ENCODE measurements at places on chromosomes 2 and 18.

- no peaks in the 10 kb centered on the region for H3K36me3 ChIP-seq
- H3K27ac ChIP-seq = no peak overlapping the region
- no peak overlapping the region for H3K4me3 ChIP-seq
- H3K4me1 ChIP-seq = no peaks in the 10 kb centered on the region
Measured at GRCh38 chr2:104582471-104582870, 271.4 kb upstream of the POU3F3 start.

DNA sequence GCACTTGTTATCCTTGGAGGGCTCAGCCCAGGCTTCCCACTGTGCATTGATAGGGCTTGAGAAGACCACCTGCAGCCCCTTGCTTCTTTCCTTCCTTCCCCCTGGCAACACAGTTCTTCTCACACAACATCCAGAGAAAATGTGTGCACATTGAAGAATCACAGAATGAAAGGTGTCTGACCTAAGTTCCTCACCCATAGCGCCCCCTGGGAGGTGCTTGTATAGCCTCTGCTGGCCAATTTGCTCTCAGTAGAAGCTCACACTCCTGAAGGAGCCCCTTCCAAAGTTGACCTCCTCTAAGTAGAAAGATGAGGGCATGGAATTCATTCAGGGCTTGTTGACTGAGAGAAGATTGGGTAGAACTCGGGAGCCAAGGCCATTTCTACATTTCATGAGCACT, 758.4 kb upstream of the KLHL29 start:
- H3K4me1 ChIP-seq = no peaks in the 10 kb centered on the region
- H3K27ac ChIP-seq = no peak overlapping the region
- H3K27me3 ChIP-seq = no peaks in the 10 kb centered on the region
- H3K4me3 ChIP-seq = no peak overlapping the region

GRCh38 chr2:53455094-53455493, 312.5 kb upstream of the CHAC2 start:
- H3K4me1 ChIP-seq = no peaks in the 10 kb centered on the region
- no peaks in the 10 kb centered on the region for H3K36me3 ChIP-seq
- no peak overlapping the region for H3K27ac ChIP-seq
- no peak overlapping the region for H3K4me3 ChIP-seq
- DNase-seq = no peak

DNA sequence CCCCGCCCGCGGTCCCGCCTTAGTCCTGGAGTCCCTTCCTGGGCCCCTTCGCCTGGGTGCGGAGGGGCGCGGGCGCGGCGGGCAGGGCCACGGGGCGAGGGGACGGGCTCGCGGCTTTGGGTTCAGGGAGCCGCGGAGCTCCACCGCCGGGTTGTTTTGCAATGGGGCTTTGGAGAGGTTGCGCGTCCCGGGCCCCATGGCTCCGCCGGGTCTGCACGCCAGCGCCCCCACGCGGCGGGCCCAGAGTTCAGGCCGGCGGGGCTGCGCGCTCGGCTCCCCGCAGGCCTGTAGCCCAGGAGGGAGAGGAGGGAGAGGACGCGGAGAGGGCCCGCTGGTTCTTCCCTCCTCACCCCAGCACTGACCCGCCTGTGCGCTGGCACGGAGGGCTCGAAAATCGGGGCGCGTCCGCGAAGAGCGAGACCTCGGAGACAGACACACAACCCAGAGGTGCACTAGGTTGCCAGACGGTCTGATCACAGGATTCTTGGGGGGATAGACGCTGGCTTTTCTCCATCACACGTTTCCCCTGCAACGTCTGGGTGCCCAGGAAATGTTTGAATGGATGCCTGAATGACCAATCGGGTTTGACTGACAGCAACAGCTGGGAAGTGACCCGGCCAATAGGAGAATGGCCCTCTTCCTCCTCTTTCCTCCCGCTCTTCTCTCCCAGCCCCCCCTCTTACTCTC, 4.9 kb upstream of the SIX2 start:
- H3K4me3 ChIP-seq = no peak overlapping the region
- no peaks in the 10 kb centered on the region for H3K36me3 ChIP-seq
- no peak overlapping the region for H3K27ac ChIP-seq
- peak; percentile 4 for DNase-seq
- peaks cover 24% of the 10 kb centered on the region for H3K27me3 ChIP-seq

- no peak overlapping the region for H3K4me3 ChIP-seq
- no peaks in the 10 kb centered on the region for H3K27me3 ChIP-seq
- H3K4me1 ChIP-seq = no peaks in the 10 kb centered on the region
- H3K36me3 ChIP-seq = no peaks in the 10 kb centered on the region
Measured at GRCh38 chr2:235092433-235093223, 140.8 kb downstream of the SH3BP4 start.

DNA sequence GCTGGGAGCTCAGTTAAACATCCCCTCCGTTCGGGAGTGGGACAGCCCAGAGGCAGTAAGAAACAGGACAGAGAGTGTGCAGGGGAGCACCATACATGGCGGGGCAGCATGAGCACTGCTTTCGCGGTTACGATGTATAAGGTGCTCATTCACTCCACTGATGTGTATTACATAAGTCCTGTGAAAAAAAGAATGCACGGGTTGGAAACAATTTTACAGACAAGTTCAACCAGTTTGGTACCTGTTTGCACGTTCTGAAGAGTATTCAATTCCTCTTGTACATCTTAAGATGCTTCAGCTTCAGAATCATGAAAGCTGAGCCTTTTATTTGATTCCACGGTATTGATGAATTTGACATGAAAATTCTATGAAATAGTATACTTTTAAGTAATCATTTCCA, 97.8 kb upstream of the NETO1 start:
- no peak overlapping the region for H3K27ac ChIP-seq
- H3K4me1 ChIP-seq = no peaks in the 10 kb centered on the region
- DNase-seq = no peak
- no peaks in the 10 kb centered on the region for H3K27me3 ChIP-seq
- no peaks in the 10 kb centered on the region for H3K36me3 ChIP-seq
- no peak overlapping the region for H3K4me3 ChIP-seq

DNA sequence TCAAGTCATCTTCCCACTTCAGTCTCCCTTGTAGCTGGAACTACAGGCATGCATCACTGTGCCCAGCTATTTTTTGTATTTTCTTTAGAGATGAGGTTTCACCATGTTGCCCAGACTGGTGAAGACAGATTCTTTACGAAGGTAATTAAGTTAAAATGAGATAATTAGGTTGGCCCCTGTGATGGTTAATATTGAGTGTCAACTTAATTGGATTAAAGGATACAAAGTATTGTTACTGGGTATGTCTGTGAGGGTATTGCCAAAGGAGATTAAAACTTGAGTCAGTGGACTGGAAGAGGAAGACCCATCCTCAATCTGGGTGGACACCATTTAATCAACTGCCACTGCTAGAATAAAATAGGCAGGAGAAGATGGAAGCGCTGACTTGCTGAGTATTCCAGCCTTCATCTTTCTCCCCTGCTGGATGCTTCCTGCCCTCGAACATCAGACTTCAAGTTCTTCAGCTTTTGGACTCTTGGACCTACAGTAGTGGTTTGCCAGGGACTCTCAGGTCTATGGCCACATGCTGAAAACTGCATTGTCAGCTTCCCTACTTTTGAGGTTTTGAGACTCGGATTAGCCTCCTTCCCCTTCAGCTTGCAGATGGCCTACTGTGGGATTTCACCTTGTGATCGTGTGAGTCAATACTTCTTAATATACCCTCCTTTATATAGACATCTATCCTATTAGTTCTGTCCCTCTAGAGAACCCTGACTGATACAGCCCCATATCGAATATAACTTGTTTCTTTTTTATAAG, 269.1 kb downstream of the TMX3 start:
- no peaks in the 10 kb centered on the region for H3K36me3 ChIP-seq
- DNase-seq = no peak
- no peak overlapping the region for H3K27ac ChIP-seq
- no peak overlapping the region for H3K4me3 ChIP-seq
- no peaks in the 10 kb centered on the region for H3K27me3 ChIP-seq
- H3K4me1 ChIP-seq = no peaks in the 10 kb centered on the region

DNA sequence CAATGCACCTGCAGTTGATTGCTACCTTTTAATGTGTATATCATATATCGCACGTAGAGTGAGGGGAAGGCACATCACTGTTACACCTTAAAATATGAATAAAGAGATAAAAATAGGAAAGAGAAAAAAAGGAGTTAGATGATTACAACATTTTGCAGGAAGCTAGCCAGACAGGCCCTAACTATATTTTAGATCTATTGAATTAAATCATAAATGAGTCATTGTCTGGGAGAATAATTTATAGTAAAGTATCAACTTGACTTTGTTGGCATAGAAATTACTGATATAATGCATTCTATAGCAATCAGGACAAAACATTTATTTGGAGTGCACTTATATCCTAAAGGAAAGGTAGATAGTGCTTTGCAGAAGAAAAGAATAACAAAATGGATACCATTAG, 384.9 kb upstream of the NXPH2 start:
- no peaks in the 10 kb centered on the region for H3K27me3 ChIP-seq
- no peaks in the 10 kb centered on the region for H3K36me3 ChIP-seq
- no peak for DNase-seq
- no peak overlapping the region for H3K27ac ChIP-seq
- no peak overlapping the region for H3K4me3 ChIP-seq
- no peaks in the 10 kb centered on the region for H3K4me1 ChIP-seq

GRCh38 chr2:213995400-213996105, 415.3 kb upstream of the VWC2L start:
- H3K27ac ChIP-seq = no peak overlapping the region
- no peak for DNase-seq
- H3K4me3 ChIP-seq = no peak overlapping the region
